ENCODE measurements at places on chromosomes 16 and 17.

DNA sequence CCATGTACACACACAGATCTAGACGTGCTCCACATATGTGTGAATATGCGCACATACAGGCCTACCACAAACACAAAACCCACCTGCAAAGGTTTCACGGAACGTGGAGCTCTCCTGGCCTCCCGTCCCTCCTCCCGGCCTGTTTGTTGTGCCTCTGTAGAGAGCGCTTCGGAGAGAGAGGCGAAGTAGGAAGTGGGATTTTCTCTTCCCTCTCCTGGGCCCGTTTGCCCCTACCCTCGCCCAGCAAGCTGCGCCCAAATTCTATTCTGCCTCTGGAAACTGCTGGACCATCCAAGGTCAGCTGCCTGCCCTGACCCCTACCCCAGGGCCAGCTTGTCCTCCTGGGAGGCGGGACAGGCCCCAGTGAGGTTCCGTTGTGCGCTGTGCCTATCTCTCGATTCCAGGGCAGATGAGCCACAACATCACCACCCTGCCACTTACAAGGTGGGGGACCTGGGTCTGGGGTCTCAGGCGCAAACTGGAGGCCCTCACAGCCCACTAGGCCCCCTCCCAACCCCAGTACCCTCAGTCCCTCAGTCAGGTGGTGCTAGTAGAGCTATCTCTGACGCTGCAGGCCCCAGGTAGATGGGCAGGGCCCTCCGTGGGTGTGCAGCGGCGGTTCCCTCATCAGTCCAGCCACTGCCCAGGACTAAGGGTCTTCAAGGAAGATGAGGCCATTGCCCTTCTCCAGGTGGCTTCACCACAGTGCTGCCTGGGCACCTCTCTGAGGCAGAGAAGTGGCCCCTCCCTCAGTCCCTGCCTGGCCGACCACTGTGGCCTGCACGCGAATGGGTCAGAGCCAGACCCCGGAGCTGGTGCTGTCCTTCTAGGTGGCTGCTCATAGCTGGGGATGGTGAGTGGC lies 54.2 kb downstream of the BEAN1 start:
- no peak for DNase-seq

DNA sequence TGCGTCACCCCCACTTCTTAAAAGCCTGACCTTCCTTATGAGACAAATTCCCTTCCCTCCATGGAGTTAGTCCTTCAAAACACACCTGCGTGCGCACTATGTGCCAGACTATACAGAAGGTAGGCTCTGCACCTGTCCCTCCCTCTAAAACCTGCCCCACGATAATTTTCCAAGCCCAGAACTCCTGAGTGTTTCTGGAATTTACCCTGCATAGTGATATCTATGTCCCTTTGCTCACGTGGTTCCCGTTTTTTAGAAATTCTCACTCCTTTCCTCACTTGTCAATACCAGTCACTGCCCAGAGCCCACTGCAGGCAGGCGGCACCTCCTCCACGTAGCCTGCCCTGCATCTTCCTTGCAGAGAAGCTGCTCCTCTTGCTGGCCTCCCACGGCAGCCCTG lies 82.2 kb downstream of the SLC6A2 start:
- DNase-seq, result no peak

DNA sequence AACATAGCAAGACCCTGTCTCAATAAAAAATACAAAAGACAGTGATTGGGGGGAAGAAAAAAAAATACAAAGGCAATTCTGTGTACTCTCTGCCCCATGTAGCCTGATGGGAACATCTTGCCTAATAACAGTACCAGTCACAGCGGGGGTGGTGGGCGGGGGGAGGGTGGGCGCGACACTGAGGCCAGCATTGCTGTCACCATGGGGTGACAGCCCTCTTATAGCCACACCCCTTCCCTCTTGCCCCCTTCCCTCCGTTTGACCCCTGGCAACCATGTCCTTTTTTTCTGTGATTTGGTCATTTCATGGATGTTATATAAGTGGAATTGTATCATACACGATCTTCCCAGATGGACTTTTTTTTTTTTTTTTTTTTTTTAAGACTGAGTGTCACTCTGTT lies 80.9 kb downstream of the DNAH17 start:
- no peak for DNase-seq

- DNase-seq, result peak; percentile 88
Observed at GRCh38 chr17:42266918-42267766, 9.0 kb downstream of the STAT5B start.

- no peak for DNase-seq
Observed at GRCh38 chr16:17276610-17277009, 194.2 kb downstream of the XYLT1 start.

DNA sequence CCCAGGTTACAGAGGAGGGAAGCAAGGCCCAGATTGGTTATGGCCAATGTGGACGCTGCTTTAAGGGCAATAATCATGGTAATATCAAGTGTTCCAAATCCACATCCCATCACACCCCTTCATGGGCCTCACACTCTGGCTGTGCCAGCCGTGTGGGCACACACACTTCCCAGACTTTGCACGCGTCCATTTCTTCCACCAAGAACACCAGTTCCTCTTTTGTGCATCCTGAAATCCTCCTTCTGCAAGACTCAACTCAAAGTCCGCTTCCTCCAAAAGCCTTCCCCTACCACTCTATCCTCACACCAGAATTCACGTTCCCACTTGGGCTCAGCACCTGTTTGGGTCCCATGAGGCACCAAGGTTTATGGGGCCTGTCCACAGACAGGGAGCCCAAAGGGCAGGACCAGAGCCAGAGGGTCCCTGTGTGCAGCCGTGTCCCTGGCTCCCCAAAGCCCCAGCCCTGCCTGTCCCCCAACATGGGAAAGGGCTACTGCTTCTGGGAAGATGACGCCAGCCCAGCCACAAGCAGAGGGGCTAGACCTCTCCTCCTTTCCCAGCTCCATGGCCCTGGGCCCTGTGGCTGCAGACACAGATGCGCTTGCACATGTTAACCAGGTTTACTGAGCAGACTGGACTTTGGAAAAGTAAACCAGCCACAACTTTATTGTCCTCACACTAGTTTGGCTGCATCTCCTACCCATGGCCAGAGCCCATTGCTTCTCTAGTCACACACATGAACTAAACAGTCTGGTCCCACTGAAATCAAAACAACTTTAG lies 20.3 kb downstream of the SPNS3 start:
- DNase-seq, result no peak

- DNase-seq, result no peak
Observed at GRCh38 chr17:29050176-29050575, 7.2 kb downstream of the PIPOX start.

- DNase-seq, result no peak
Observed at GRCh38 chr17:78124081-78124835, 4.3 kb downstream of the TMC6 start.

- no peak for DNase-seq
Observed at GRCh38 chr17:18280249-18280648, 19.8 kb downstream of the MIEF2 start.

DNA sequence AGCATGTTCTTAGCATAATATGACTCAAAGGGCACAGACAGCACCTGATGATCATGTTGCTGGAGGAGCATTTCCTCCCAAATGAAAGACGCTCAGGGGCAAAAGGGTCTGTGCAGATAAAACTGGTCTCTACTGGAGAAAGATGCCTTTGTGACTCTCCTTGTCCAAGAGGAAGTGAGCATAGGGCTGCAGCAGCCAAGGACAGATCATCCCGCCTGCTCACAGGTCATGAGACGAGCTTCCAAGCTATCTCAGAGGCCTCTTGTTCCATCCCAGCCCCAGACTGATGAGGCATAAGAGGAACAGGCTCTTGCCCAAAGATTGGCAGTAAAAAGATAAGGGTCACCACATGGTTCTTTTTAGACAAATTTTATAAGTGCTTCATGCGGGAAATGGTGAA lies 141.8 kb downstream of the KATNIP start:
- no peak for DNase-seq

- no peak for DNase-seq
Observed at GRCh38 chr16:17070882-17071592, 399.7 kb downstream of the XYLT1 start.

DNA sequence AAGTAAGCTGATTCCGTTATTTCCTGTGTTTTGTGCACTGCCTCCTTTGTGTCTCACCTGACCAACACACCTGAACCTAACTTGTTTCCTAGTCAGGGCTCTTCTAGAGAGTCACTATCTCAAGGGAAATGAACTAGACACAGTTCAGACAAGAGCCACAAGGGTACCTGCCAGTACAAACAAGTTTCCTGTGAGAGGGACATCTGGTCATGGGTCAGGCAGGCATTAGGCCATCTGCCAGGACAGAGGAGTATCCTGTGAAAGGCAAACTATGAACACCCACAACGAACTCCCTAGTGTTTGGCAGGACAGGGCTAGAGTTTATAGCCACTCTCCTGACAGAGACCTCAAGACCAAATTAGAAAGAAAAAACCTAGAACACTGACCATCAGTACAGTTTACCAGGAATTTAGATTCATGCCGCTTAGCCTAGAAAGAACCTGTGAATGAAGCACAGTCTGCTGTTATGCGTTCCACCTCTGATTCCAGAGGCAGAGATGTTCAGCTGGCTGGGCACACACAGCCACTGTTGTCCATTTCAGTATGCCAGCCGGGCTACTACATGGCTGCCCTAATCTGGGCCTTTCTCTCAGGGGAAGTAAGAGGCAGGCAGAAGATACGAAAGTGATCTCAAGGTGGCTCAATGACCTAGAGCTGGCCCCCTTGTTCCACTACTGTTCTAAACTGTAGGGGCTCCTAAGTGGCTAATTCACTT lies 20.7 kb upstream of the GLG1 start:
- no peak for DNase-seq

GRCh38 chr17:65278050-65278819 lies 141.1 kb downstream of the RGS9 start:
- DNase-seq, result no peak

DNA sequence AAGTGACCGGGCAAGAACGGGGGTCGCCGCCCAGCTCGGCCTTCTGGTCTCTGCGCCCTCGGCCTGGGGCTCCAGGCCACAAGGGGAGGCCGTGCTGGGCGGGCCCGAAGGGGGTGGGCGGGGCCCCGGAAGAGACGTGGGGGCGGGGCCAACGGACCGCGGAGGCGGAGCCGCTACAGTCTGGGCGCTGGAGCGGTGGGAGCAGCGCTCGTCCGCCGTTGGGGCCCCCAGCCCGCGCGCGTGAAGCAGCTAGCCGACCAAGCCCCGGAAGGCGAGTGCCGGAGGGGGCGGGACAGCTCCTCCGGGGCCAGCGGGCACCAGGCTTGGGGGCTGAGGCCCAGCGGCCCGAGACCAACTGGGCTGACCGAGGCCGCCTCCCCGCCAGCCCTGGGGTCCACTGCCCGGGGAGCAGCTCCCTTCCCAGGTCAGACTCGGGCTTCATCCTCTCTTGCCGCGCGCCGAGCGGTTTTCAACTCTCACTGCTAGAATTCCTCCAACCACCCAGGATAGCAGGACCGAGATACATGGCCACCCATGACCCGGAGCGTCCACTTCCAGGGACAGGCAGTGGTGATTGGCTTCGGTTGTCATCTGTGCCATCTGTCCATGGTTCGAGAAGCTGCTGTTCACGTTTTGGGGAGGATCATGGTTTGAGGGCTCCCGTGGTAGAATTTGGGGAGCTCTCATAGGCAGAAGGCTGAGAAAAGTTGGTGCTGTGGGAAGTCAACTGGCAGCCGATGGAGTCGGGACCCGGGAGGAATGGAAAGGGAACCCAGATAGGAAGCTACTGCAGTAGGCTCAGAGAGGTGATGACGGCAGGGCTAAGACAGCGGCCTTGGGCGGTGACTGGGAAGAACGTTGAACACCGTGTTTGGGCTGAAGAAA lies 44.6 kb upstream of the LCMT1 start:
- no peak for DNase-seq

- DNase-seq, result no peak
Observed at GRCh38 chr17:29086628-29087332, 43.8 kb downstream of the PIPOX start.

Measured in AG04450 (cell line).